ENCODE measurements at places on chromosomes 4 and X.

GRCh38 chr4:104866809-104867208 lies 279.9 kb upstream of the TET2 start:
- no peak for DNase-seq

- no peak for DNase-seq
These were observed 163.9 kb downstream of the KDR start for GRCh38 chr4:54961357-54961975.

GRCh38 chrX:146243041-146243440 lies 425.4 kb downstream of the SLITRK2 start:
- no peak for DNase-seq

DNA sequence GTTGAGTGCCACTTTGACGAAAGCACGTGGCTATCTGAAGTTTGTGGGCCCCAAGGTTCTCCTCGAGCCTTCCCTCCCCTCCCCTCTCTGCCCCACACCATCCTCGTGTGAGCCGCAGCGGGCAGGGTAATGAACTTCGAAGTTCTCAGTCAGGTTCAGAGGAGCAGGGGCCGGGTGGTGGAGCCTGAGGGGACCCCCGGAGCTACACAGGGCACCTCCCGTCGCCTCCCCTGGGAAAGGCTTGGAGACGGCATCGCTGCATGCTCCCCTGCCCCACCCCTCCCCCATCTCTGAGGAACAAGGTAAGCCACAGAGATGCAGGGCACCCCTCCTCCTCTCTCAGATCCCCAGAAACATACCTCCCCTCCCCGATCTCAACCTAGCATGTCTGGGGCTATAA lies 2.8 kb upstream of the NKX1-1 start:
- no peak for DNase-seq

DNA sequence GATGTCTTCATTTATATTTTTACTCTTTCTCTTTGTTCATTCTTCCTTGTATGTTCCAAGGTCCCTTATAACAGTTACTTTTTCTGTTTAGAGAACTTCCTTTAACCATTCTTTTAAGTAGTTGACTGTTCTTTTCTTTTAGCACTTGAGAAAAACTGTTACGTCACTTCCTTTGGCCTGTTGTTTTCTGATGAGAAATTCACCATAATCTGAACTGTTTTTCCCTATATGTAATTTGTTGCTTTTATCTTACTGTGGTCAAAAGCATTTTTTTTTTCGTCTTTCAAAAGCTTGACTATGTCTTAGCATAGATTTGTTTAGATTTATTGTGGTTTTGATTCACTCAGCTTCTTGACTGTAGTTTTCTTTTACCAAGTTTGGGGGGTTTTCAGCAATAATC lies 1660.3 kb upstream of the PCDH10 start:
- DNase-seq = no peak

DNA sequence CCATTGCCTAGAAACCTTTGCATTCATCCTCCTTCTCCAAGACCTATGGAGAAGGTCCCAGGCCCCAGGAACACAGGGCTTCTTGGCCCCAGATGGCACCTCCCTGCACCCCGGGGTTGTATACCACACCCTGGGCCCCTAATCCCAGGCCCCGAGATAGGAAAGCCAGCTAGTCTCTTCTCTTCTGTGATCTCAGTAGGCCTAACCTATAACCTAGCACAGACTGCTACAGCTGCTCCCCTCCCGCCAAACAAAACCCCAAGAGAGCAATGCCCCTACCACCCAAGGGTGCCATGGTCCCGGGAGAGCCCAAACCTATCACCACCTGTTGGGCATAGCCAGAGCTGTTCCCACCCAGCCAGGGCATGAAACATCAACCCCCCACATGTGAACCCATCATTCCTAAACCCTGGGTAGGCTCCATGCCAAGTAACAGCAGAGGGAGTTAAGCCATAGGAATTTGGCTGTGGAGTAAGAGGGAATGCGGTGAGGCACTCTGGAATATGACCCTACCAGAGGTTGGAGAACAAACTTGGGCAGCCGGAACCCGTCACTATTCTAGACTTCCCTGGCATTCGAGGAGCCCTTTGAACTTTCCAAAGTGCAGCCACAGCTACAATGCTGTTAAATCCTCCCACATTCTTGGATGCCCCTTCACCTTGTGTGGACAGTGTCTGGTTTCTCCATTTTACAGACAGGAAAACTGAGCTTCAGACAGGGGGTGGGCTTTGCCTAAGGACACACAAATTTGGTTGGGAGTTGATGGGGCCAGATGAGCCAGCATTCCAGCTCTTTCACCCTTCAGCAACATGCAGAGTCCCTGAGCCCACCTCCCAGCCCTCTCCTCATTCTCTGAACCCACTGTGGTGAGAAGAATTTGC lies 10.9 kb upstream of the SASH3 start:
- no peak for DNase-seq

GRCh38 chrX:12060489-12061260 lies 77.6 kb upstream of the FRMPD4 start:
- DNase-seq = no peak

DNA sequence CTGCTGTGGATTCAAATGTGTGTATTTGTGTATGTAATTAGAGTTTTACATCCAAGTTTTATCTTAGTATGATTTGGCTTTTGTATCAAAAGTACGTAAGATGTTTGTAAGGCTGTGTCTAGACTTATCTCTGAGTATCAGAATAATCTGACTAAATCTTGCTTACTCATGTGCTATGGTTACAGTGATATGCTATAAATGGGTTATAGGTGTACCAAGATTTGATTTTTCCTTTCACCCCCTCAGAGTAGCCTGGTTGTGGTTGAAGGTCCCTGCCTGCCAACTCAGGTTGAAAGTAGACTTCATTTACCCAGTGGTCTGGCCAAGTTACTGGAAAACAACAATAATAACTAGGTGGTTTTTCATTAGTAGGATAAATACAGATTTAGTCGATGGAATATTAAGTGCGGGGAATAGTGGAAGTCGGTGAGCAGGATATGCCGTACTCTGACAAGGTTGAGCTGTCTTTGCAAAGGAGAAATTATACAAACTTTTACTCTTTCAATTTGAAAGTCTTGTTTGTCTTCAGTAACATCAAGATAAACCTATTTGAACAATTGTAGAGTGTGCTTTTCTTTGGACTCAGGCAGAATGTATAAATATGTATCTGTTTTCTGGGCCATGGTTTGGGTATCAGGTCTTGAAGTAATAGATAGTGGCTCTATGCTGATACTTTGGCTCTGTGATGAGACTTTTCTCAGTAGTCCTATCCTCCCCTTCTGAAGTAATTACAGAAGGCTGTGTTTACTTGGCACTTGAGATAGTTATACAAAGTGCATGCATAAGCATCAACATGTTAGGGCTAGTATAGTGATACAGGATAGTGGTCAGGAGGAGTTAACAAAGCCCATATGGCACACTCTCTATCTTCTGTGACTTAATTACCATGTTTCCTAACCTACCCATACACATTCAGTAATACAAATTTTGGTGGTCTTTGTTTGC lies 23.7 kb downstream of the BMP2K start:
- no peak for DNase-seq

- DNase-seq = no peak
These were observed 214.6 kb downstream of the ENOX2 start for GRCh38 chrX:130688360-130688759.

GRCh38 chr4:143311924-143312323 lies 24.8 kb upstream of the GAB1 start:
- DNase-seq = no peak

GRCh38 chr4:147518846-147519767 lies 38.2 kb downstream of the EDNRA start:
- DNase-seq = peak; percentile 5

GRCh38 chrX:37825215-37825842 lies 22.0 kb downstream of the DYNLT3 start:
- DNase-seq = peak; percentile 6

DNA sequence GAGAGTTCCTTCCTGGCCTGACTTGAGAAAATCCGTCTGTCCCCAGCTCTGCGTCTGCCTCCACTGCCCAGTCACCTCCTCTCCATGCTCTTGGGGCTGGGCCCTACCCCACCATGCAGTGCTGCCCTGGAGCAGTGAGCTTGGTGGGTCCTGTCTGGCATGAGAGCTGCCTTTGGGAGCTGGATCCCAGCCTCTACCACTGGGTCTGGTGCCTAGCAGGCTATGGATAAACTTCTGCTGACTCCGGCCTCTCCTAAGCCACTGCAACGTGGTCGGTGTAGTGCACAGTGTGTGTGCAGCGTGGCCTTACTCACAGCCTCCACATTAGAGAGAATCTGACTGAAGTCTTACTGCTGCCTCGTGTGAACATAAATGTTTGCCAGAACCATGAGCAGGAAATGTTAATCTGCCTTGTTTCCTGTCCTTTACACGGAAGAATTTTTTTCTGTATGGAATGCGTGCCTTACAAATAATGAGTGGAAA lies 47.6 kb downstream of the HTT start:
- no peak for DNase-seq

DNA sequence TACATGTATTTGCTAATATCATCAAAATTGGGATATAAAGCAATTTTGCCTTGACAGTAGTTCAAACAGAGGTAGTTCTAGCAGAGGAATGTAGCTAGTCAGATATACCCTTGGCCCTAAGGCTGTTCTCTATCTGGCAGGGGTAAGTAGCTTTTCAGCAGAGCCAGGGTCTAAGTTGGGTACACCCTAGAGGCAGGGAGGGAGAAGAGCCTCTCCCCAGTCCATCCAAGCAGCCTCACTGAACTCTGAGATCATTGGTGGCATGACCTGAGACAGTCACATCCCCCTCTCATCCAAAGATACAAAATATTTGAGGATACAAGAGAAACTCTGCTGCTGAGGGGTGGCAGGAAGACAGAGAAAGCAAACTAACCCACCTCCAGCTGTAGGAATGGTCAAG lies 343.7 kb downstream of the DHX15 start:
- no peak for DNase-seq

GRCh38 chrX:109485470-109486340 lies 3.8 kb upstream of the GUCY2F start:
- no peak for DNase-seq

- DNase-seq = no peak
These were observed 935.0 kb upstream of the INTU start for GRCh38 chr4:126697748-126698147.

DNA sequence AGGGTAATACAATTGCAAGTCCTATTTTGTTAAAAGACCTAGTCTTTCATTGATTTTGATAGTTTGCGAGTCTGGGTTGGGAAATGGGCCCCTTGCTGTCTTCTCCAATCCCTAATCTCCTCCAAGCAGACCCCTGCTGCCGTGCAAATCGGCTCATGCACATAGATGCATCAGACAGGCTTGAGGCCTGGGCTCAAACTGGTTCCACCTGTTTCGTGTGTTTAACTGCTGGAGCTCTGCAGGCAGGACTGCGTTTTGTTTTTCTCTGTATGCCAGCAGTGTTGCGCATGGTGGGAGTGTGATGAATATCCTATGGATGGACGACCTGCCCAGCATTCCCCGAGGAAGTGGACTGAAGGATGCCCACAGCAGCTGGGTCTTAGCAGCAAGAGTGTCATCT lies 133.9 kb downstream of the PDGFRA start:
- DNase-seq = no peak

DNA sequence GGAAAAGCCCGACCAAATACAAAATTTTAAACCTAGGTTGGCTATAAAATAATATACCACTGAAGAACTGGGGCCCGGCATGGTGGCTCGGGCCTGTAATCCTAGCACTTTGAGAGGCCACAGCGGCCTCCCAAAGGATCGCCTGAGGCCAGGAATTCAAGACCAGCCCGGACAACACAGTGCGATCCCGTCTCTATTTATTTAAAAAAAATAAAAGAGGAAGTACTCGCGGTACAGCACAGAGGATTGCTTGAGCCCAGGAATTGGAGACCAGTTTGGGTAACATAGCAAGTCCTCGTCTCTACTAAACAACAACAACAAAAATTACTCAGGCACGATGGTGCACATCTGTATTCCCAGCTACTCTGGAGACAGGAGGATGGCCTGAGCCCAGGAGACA lies 44.8 kb upstream of the CDKN2AIP start:
- no peak for DNase-seq

- DNase-seq = no peak
These were observed 1.2 kb upstream of the TMEM47 start for GRCh38 chrX:34658326-34658725.

GRCh38 chrX:150574559-150575418 lies 6.4 kb downstream of the MTM1 start:
- DNase-seq = no peak

Measured in stimulated activated CD4-positive, alpha-beta T cell treated with anti-CD3 and anti-CD28 coated beads, Interleukin-15, amount 100 ng/mL, for 48 hours (primary cell).